ENCODE measurements at places on chromosomes 16 and 17.

- DNase-seq = no peak
Measured at GRCh38 chr17:58626905-58627304, 64.9 kb downstream of the TEX14 start.

GRCh38 chr16:10539236-10539635, 41.2 kb downstream of the EMP2 start:
- DNase-seq = no peak

- peak; percentile 60 for DNase-seq
Measured at GRCh38 chr17:45234641-45235415, 13.1 kb downstream of the FMNL1 start.

GRCh38 chr17:76446449-76447231, 6.3 kb downstream of the UBE2O start:
- no peak for DNase-seq

All from activated CD4-positive, alpha-beta T cell treated with anti-CD3 and anti-CD28 coated beads for 4 hours (primary cell).